Pancreas (tissue), 10 donors: ENCODE measurements at places on chromosomes 12 and 14.

- no peak for DNase-seq
- no peaks in the 10 kb centered on the region for H3K27me3 ChIP-seq
- no peak overlapping the region for H3K4me3 ChIP-seq
- no peaks in the 10 kb centered on the region for H3K36me3 ChIP-seq
Measured at GRCh38 chr12:42729535-42729900, 140.0 kb upstream of the PRICKLE1 start.

DNA sequence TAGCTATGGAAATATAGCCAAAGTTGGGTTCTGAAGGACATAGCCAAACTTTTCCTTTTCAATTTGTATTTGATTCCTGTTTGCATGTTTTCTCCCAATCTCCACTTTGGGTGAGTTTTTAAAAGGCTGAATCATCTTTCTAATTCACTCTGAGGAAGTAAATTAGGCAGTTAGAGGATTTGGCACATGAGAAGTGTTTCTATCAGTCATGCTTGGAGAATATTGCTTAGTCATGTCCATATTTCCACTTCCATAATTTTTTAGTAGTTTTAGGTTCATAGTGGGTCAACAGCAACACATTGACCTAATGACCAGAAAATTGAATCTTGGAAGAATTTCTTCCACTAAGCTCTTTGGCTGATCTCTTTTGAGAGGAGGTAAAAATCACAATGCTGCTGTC, 21.8 kb downstream of the IRAK3 start:
- H3K4me3 ChIP-seq: no peak overlapping the region
- DNase-seq: no peak
- H3K27me3 ChIP-seq: no peaks in the 10 kb centered on the region
- no peak overlapping the region for H3K27ac ChIP-seq
- no peaks in the 10 kb centered on the region for H3K36me3 ChIP-seq
- H3K4me1 ChIP-seq: no peaks in the 10 kb centered on the region

DNA sequence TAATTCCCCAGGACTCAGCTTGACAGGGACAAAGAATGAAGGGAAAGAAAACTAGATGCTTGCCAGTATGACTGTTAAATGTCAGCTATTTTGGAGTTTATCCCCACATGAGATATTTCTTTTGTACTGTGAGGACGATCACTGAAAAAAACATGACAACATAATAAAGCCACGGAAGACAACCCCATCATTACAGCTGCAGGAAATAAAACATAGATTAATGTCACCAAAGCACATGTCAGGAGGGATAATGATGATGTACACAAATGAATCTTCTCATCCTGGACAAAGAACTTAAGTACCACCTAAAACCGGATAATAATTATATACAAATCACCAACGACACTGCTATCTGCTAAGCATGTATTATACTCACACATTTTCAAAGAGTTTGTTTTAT, 84.6 kb upstream of the GRIP1 start:
- no peaks in the 10 kb centered on the region for H3K27me3 ChIP-seq

DNA sequence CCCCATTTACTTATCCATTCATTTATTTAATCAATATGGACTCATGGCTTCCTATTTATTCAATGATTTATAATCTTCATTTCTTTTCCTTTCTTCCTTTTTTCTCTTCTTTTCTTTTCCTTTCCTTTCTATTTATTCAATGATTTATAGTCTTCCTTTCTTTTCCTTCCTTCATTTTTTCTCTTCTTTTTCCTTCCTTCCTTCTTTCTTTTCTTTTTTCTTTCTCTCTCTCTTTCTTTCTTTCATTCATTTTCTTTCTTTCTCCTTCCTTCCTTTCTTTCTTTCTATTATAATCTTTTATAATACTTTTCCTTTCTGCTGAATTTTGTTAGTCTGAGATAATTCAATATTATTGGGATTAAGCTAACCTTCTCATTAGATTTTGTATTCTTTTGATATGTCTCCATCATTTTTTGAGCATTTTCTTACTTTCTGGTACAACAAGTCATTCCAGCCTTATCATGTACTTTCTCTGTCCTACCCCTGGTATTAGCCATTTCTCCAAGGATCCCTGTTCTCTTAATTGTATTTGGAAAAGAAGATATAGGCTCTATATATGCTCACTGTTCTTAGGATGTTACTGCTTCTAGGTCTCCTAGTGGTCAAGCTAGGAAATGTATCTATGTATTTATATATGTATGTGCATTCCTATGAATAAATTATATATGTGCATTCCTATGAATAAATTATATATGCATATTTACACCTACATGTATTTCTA, 12.1 kb downstream of the LACRT start:
- H3K27me3 ChIP-seq: no peaks in the 10 kb centered on the region
- H3K27ac ChIP-seq: no peak overlapping the region
- H3K4me3 ChIP-seq: no peak overlapping the region
- no peaks in the 10 kb centered on the region for H3K4me1 ChIP-seq

DNA sequence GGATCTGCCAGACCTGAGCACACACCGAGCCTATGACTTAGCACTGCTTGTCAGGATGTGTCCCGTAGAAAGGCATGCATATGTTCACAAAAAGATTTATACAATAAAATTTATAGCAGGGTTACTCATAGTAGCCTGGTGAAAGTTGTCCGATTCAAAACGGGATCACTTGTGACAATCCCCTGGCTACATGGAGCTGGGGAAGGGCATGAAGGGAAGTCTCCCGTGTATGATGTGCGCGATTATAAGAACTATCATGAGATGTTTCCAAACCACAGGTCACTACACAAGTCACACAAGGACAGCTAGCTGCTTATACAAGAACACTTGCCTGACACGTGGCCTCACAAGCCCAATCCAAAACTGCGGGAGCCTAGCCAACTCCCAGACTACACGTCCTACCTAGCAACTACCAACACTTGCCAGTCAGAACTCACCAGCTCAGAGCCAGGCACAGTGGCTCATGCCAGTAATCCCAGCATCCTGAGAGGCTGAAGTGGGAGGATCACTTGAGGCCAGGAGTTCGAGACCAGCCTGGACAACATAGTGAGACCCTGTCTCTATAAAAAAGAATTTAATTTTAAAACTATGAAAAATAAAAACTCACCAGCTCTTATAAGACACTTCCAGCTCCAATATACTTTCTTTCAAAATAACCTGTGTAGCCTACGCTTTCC, 7.5 kb upstream of the CDCA4 start:
- no peaks in the 10 kb centered on the region for H3K4me1 ChIP-seq
- H3K27ac ChIP-seq: no peak overlapping the region
- DNase-seq: no peak
- no peaks in the 10 kb centered on the region for H3K27me3 ChIP-seq
- no peak overlapping the region for H3K4me3 ChIP-seq
